Activated CD8-positive, alpha-beta memory T cell treated with anti-CD3 and anti-CD28 coated beads, Interleukin-2, amount 10 ng/mL, durations not matched to agents 7 days and 5 days (primary cell): ENCODE measurements at places on chromosomes 12 and 14. TPM values are rescaled to one million over a fixed set of nuclear protein-coding genes. Genes with fewer than 3 reads are reported as not detected.

- no peak for DNase-seq
Measured at GRCh38 chr12:94783862-94784261, 133.5 kb upstream of the TMCC3 start.

DNA sequence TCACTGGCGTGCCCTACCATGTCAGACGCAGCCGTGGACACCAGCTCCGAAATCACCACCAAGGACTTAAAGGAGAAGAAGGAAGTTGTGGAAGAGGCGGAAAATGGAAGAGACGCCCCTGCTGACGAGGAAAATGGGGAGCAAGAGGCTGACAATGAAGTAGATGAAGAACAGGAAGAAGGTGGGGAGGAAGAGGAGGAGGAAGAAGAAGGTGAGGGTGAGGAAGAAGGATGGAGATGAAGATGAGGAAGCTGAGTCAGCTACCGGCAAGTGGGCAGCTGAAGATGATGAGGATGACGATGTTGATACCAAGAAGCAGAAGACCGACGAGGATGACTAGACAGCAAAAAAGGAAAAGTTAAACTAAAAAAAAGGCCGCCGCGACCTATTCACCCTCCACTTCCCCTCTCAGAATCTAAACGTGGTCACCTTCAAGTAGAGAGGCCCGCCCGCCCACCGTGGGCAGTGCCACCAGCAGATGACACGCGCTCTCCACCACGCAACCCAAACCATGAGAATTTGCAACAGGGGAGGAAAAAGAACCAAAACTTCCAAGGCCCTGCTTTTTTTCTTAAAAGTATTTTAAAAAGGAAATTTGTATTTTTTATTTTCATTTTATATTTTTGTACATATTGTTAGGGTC, 13.2 kb downstream of the TRIP11 start:
- no peak for DNase-seq

DNA sequence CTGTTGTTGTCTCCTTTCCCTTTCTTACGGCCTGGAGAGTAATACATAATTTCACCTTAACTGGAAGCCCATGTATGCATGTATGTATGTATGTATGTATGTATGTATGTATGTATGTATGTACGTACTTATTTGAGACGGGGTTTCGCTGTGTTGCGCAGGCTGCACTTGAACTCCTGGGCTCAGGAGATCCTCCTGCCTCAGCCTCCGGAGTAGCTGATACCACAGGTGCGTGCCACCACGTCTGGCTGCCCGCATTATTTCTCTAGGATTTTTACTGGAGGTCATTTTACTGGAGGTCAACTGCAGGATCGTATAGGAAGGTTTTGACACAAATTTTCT, 644 bp upstream of the OS9 start:
- peak; percentile 45 for DNase-seq

DNA sequence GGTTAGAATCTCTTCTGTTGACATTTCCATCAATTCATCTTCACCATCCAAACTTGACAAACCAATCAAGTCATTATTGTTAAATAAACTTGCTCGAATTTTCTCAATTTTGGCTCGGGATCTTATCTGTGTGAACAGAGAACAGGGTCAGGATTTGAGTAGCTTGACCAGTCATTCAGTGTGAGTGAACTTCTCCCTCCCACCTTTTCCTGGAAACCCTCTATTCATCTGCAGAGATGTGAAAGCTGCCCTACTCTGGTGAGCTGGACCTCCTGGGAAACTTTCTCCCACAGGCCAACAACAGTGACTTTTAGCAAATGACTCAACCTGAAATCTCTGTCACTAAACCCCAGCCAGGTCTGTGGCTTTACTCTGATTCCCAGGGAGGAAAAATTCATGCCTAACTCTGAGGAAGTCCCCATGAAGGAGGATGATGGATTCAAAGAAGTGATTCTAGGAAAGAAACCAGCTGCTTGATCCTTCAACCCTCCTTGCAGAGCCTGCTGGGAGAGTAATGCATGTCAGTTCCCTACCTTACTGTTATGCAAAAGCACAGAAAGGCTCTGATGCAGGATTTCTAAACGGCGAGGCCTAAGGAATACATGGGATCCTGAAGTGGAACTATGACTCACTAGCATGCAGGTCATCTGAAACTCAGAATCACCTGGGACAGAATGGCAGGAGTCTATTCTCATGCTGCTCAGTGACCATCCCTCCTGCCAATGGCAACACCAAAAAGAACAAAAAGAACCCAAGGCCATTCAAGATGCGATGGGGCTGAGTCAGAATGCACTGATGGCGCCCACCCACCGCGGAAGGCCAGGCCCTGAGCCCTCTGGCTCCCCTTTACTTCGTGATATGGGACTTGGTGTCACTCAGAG, 58.0 kb downstream of the TRAFD1 start:
- DNase-seq, result no peak

GRCh38 chr12:110345963-110346362, 57.5 kb downstream of the ANAPC7 start:
- DNase-seq, result no peak

GRCh38 chr14:58992935-58993334, 195.5 kb upstream of the DAAM1 start:
- DNase-seq, result no peak

DNA sequence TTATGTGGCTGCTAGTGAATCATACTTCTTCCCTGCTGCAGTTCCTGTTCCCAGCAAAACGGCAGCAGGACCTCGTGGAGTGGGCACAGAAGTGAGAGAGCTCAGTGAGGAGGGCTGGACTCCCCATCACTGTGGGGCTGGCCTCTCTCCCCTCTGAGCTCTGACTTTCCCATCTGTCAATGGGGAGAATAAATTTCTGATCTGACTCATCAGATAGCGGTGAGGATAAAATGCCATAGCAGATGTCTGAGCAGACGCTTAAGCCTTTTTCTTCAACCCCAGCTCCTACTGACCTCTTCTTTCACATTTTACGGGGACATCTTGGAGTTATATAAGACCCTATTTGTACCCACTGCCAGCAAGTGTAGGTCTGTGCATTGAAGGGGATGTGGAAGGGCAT, 116.6 kb downstream of the CRACR2A start:
- no peak for DNase-seq

GRCh38 chr12:109154451-109155438, 38.4 kb downstream of the ACACB start:
- DNase-seq, result peak; percentile 87

- no peak for DNase-seq
Measured at GRCh38 chr12:19895246-19896020, 456.1 kb downstream of the AEBP2 start.

DNA sequence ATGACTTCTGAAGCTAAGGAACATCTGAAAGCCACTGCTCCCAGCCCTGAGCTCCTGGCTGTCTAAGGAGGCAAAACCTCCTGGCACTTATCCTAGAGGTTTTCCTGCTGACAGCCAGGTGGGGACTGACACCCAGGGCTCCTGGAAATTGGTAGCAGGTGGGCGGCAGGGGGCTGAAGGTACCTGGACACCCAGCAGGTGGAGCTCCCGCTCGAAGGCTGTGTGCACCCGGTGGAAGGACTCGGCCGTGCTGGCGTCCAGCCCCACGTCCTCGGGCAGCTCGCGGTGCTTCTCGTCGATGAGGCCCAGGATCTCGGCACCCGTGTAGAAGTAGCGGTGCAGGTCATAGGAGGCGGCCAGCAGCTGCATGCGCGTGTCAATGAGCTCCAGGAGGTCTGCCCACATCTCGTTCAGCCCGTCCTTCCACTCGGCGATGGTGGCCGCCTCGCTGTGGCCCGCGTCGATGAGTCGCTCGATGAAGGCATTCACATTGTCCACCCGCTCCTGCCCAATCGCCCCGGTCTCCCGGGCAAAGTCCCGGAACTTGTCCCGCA, 68.2 kb downstream of the PLEKHG3 start:
- DNase-seq, result no peak

GRCh38 chr12:13940335-13940865, 41.0 kb downstream of the GRIN2B start:
- no peak for DNase-seq

GRCh38 chr12:30019366-30020140, 235.8 kb upstream of the TMTC1 start:
- no peak for DNase-seq

GRCh38 chr14:75531660-75532317, 9.5 kb downstream of the BATF start:
- DNase-seq, result peak; percentile 7

- no peak for DNase-seq
Measured at GRCh38 chr12:46449856-46450255, 77.3 kb upstream of the SLC38A2 start.

DNA sequence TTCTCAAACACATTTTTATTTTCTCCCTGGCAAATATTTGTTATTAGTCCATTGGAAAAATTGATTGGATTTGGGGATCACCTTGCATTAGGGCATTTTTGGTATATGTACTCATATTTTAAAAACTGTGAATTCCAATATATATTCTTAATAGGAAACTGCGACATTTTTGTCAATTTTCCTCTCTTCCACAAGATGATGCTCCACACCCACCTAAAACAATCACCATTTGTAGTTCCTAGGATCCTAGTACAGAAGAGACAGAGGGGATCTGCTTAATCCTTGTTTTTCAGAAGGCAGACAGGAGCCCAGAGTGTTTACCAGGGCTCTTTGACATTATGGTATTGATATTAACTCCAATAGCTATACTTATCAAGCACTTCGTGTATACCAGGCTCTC, 22.8 kb upstream of the OASL start:
- DNase-seq, result no peak

GRCh38 chr12:92927055-92927435, 2.0 kb downstream of the EEA1 start:
- peak; percentile 67 for DNase-seq

DNA sequence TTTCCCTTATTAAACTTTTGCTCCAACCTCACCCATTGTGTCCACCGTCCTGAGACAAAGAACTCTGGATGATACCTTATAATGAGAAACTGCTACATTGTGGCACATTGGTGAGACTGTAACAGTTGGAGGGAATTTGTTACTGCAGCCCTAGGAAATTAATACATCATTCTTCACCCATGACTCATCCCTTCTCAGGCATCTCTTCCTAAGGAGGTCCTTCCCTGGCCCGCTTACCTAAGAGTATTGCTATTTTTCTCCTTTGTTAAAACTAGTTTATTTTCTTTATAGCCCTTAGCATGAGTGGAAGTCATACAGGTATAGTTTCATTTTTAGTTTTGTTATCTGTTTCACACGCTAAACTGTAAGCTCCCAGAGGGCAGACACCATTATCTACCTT, 87.1 kb downstream of the TMEM260 start:
- no peak for DNase-seq

- no peak for DNase-seq
Measured at GRCh38 chr12:8899830-8900229, 14.5 kb upstream of the PHC1 start.

GRCh38 chr12:128019996-128020544, 246.9 kb upstream of the TMEM132C start:
- no peak for DNase-seq

DNA sequence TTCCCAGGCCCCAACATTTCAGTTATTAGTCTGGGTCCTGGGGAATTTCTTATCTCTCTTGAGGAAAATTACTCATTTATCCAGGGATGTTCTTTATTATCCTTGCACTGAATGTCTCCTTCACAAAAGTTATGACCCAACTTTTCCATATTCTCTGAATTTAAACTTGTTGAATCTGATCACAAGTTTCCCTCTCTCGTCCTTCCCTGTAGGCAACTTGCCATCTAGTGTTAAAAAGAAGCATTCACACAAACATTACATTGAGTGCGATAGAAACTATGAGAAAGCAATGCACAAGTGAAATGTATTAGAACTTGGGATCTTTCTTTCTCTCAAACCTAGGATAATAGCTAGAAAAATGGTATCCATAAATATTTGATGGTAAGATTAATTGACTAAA, 608.4 kb downstream of the FSCB start:
- no peak for DNase-seq

DNA sequence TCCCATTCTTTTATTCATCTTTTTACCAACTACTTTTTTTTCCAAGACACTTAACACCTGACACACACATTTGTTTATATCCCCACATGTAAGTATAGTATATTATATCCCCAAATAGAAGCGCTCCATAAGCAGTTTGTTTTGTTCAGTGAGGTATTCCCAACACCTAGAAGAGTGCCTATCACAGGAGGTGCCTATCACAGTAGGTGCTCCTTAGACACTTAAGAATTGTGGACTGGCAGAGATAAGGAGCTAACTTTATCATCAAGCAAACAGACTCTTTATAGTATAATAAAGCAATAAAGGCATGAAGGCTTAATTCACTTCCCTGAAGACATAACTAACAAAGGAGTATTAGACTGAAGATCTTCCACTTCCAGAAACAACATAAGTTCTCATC, 29.1 kb downstream of the OSBPL8 start:
- DNase-seq, result no peak

DNA sequence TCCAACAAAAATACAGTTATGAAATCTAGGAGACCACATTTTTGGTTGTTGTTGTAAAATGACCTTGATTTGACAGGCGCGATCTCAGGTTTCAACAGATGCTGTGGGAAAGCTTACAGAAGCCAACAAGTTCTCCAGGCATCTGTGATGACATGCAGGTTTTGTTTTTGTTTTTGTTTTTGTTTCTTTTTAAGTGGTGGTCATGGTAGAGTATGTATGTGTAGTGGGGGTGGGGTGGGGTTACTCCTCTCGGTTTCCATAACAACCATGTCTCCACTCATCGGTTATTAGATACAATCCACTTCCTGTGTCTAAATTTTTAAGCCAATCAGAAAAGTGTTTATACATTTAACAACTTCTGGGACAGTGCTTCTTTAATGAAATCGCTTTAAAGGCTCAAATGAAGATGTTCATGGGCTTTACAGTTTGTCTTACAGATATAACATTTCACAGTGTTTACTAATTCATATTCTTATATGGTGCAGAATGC, 199.9 kb upstream of the FOXN3 start:
- peak; percentile 83 for DNase-seq

GRCh38 chr14:87386524-87386923, 606.5 kb downstream of the GALC start:
- DNase-seq, result no peak

DNA sequence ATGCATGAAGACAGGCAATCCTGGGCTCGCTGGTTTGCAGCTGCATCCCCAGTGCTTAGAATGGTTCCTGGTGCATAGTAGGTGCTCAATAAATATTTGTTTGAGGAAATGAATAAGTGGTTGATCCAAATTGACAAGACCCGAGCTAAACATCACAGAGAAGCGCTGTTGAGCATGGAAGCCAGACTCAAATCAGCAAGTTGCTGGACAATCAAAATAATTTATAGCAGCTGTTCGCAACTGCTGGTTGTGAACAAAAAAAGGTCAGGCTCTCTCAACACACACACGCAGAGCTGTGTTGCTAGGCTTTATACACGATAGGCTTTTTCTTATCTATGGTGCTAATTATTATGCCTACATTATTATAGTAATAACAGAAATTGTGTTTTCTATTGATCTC, 190.2 kb downstream of the TBX5 start:
- no peak for DNase-seq

GRCh38 chr14:24463017-24463883, 20.7 kb upstream of the SDR39U1 start:
- DNase-seq, result no peak

GRCh38 chr14:76826122-76826521, at the start of gene LRRC74A:
Gene LRRC74A, plus strand, starts transcription at chr14:76826408. Its CDS starts 290 bp downstream, at chr14:76826698.
- no peak for DNase-seq

KRT6A gene
- total RNA-seq, result not detected

STYX gene
- total RNA-seq, result 20.7 TPM

SLC6A15 gene
- not detected for total RNA-seq

LRP6 gene
- not detected for total RNA-seq

CLEC4C gene
- total RNA-seq, result not detected

AMDHD1 gene
- 1.3 TPM for total RNA-seq

GPRC5D gene
- total RNA-seq, result not detected

KRT72 gene
- total RNA-seq, result 0.15 TPM

RTL1 gene
- not detected for total RNA-seq
